ENCODE measurements at places on chromosomes 6 and 20. TPM values are rescaled to one million over a fixed set of nuclear protein-coding genes. Genes with fewer than 3 reads are reported as not detected.

- H3K36me3 ChIP-seq, result no peaks in the 10 kb centered on the region
- no peak overlapping the region for H3K27ac ChIP-seq
- no peaks in the 10 kb centered on the region for H3K4me1 ChIP-seq
These were observed 245.2 kb downstream of the SLC24A3 start for GRCh38 chr20:19457611-19458010.

DNA sequence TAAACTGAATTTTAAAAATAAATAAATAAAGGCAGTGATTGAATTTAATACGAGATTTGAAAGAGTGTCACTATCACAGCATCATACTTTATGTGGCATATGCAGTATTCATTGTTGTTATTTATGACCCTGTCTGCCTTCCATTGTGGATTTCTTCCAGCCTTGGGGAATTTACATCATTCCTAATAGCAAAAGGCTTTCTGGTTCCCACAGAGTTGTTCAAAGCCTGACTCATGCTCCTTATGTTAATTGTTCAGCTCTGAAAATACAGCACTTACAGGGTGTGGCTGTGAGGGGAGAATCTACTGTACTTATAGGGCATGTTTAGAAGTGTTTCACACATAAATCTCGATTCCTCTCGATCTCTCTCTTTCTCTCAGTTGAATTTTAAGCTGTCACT lies 54.4 kb downstream of the JAG1 start:
- H3K36me3 ChIP-seq, result peaks cover 24% of the 10 kb centered on the region
- no peak overlapping the region for H3K27ac ChIP-seq
- no peak for DNase-seq
- no peaks in the 10 kb centered on the region for H3K4me1 ChIP-seq
- no peak overlapping the region for H3K4me3 ChIP-seq

DNA sequence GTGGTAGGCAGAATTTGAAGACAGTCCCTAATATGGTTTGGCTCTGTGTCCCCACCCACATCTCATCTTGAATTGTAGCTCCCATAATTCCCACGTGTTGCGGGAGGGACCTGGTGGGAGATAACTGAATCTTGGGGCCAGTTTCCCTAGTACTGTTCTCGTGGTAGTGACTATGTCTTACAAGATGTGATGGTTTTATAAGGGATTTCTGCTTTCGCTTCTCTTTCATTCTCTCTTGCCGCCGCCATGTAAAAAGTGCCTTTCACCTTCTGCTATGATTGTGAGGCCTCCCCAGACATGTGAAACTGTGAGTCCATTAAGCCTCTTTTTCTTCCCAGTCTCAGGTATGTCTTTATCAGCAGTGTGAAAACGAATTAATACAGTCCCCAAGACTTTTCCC lies 103.4 kb downstream of the PDE10A start:
- no peak for DNase-seq
- H3K36me3 ChIP-seq, result no peaks in the 10 kb centered on the region
- no peak overlapping the region for H3K4me3 ChIP-seq
- H3K27ac ChIP-seq, result no peak overlapping the region
- H3K27me3 ChIP-seq, result no peaks in the 10 kb centered on the region
- H3K4me1 ChIP-seq, result no peaks in the 10 kb centered on the region

- H3K4me3 ChIP-seq, result no peak overlapping the region
- H3K27me3 ChIP-seq, result peaks cover 35% of the 10 kb centered on the region
- no peaks in the 10 kb centered on the region for H3K36me3 ChIP-seq
- DNase-seq, result no peak
- H3K4me1 ChIP-seq, result no peaks in the 10 kb centered on the region
- no peak overlapping the region for H3K27ac ChIP-seq
These were observed 116.8 kb upstream of the SASH1 start for GRCh38 chr6:148225871-148226270.

DNA sequence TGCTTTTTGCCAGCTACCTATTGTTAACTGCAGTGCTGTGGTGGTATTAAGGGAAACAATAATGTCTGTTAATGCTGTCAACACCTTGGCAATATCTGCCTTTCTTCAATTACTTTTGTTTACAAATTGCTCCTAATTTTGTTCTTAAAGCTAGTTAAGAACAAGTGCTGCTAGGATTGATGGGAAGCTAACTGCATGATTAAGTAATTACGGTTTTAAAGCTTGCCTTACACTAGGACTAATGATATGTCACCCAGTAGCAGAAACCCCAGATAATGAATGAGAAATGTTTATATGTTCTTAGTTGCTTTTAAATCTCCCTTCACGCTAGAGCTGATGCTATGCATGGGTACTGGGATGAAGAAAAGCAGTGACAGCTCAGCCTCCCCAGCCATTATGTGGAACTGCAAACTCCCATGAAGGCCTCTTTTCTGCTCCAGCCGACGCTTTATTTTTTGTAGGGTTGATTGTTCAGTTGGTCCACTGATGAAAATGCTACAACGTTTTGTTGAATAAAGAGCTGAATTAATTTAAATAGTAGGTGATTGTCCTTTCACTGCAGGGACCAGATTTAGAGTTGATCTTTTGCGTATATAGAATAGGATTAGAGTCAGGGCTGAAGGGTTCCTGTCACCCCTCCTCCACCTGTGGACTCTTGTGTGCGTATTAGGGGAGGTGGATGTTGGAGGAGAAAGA lies 610.5 kb downstream of the TFAP2B start:
- H3K27ac ChIP-seq, result no peak overlapping the region
- H3K36me3 ChIP-seq, result no peaks in the 10 kb centered on the region
- H3K27me3 ChIP-seq, result no peaks in the 10 kb centered on the region
- H3K4me3 ChIP-seq, result no peak overlapping the region
- no peak for DNase-seq

- peak overlapping the region; percentile 95 for H3K4me3 ChIP-seq
- no peaks in the 10 kb centered on the region for H3K27me3 ChIP-seq
- peaks cover 33% of the 10 kb centered on the region for H3K4me1 ChIP-seq
- no peak for DNase-seq
These were observed 431 bp downstream of the LOC128125822 start for GRCh38 chr6:63572747-63573075.

DNA sequence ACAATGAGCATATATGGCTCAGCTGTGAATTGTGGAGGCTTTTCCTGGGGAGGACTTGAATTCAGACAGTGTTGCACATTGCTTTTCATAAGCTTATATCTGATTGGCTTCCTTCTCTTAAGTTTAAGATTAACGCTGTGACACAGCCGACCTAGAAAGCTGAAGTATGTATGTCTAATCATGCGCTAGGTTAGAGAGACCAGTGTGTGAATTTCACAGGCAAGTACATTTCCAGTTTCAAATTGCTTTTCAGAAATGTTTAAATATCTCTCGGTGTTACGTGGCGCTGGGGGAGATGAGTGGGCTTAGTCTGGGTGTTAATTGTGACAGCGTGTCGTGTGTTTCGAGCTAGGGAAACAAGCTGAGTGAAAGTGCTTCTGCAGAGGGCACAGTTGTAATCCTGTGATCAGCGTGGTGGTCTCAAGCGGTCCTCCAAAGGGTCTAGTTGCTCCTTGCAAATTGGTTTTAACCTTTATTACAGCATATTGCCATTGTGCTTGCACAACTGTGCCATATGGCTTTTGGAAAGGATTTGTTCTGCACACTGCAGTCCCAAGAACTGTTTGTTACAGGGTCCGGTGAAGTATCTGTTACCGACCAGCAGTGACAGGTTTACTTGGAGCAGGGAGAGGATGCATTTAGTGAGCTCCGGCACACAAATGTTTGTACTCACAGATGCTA lies 166.6 kb downstream of the SASH1 start:
- no peak for DNase-seq
- no peak overlapping the region for H3K27ac ChIP-seq
- no peaks in the 10 kb centered on the region for H3K4me1 ChIP-seq
- H3K27me3 ChIP-seq, result peaks cover 32% of the 10 kb centered on the region

- H3K27ac ChIP-seq, result no peak overlapping the region
- peaks cover 7% of the 10 kb centered on the region for H3K27me3 ChIP-seq
- H3K4me3 ChIP-seq, result no peak overlapping the region
- H3K4me1 ChIP-seq, result peaks cover 2% of the 10 kb centered on the region
- no peak for DNase-seq
These were observed 2.5 kb upstream of the BPIFA1 start for GRCh38 chr20:33233129-33233774.

- H3K4me1 ChIP-seq, result peaks cover 5% of the 10 kb centered on the region
- no peak overlapping the region for H3K4me3 ChIP-seq
- peaks cover 1% of the 10 kb centered on the region for H3K36me3 ChIP-seq
- H3K27ac ChIP-seq, result no peak overlapping the region
- no peak for DNase-seq
These were observed 18.6 kb downstream of the PRKN start for GRCh38 chr6:162708971-162709370.

DNA sequence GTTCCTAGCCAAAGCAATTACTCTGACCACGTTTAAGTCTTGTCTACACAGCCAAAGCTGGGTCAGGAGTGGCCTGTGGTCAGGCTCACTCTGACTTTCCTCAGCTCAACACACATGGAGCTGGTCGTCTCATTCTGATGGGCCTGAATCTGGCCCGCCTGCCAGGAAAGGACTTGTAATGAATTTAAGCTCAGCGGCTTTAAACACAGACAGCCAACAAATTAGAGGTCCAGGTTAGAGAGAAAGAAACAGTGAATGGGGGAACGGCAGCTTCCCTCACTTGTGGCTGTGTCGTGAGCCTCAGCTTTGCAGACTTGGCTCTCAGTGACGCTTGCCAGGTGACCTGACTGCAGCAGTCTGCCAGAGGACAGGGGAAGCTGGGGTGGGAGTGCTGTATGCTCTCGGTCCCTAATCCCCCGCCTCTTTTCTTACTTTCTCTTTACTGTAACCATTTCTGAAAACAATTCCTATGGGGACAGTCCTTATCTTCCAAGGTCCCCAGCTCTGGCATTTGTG lies 121.9 kb upstream of the AGPAT4 start:
- DNase-seq, result no peak
- H3K27me3 ChIP-seq, result peaks cover 5% of the 10 kb centered on the region
- H3K36me3 ChIP-seq, result no peaks in the 10 kb centered on the region
- no peaks in the 10 kb centered on the region for H3K4me1 ChIP-seq
- H3K27ac ChIP-seq, result no peak overlapping the region

Gene MUCL3
- not detected for total RNA-seq

Gene FGD2
- 0.50 TPM for total RNA-seq

Gene WFDC5
- 0.23 TPM for total RNA-seq

Gene MRPL14
- 43.3 TPM for total RNA-seq

Gene OR2H2
- total RNA-seq, result not detected

Gene CFB
- 0.96 TPM for total RNA-seq

Data from activated CD4-positive, alpha-beta T cell treated with anti-CD3 and anti-CD28 coated beads for 36 hours (primary cell).